Fibroblast of upper back skin (primary cell): ENCODE measurements at places on chromosomes 7 and 10.

- no peak for DNase-seq
Observed at GRCh38 chr10:3102720-3103427, 35.5 kb downstream of the PFKP start.

DNA sequence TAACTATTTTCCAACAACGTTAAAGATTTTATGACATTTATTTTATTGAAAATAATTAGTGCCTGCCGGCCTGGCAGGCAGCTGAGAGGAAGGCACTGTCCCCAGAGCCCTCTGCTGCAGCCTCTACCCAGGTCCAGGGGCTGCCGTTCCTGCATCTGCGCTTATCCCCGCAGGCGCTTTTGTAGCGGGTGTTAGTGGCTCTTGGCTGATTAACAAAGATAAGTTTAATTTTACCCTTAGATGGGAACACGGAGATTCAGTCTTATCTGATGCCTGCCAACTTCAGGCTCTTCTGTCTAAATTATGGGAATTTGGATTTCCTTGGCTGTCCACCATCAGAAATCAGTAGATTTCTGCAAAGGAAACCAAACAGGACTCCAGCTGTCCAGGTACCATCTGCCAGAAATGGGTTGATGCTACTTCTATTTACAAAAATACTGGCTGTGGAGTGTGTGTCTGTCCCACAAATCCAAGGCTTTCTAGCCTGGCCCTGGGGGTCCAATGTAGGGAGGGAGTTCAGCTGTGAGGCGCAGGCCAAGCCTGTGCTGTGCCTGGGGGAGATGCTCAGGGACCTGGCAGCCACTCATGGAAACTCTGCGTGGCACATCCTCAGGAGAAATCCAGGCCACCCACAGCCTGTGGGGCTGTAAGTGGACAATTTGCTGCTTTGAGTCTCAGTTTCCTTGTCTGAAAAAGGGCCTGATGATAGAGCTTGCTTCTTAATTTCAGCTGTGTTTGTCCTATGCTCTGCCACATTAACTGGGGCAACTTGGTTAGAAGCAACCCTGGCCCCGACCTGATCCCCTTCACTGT is 62.0 kb upstream of the IGFBP3 start:
- no peak for DNase-seq

GRCh38 chr7:31368620-31369019 is 28.1 kb upstream of the NEUROD6 start:
- DNase-seq, result no peak

GRCh38 chr10:48913674-48914073 is 26.0 kb downstream of the LRRC18 start:
- DNase-seq, result no peak

DNA sequence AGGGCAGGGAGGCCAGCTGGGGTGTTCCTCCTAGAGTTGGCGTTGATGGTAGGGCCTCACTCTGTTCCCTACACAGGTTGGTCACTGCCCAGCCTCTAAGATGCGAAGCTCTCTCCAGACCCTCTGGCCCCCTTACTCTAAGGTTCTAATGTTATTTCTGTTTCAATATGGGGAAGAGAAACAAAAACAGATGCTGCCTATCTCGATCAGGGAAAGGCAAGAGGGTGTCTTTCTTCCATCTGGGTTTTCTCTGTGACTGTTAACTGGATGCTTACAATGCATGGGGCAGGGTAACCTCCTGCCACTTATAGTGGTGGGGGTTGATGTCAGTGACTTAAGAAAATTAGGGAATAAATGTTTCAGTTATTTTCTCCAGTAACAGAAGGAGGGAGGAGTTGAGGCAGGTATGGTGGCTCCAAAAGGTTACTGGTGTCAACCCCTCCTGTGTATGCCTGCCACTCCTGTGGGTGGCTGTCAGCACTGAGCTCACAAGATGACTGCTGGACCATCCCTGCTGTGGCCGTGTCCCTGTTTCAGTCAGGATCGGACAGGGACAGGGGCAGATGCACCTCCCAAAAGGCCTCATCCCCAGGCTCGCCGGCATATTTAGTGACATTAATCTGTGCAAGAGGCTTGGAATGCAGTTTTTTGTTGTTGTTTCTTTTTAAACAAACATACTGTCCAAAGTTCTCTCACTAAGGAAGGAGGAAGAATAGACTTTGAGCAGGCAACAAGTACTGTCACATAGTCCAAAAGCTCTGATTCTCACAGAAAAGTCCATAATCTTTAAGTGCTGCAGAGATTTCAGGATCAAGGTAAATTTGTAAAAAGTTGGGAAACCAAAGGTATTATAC is 39.6 kb upstream of the SYPL1 start:
- no peak for DNase-seq

DNA sequence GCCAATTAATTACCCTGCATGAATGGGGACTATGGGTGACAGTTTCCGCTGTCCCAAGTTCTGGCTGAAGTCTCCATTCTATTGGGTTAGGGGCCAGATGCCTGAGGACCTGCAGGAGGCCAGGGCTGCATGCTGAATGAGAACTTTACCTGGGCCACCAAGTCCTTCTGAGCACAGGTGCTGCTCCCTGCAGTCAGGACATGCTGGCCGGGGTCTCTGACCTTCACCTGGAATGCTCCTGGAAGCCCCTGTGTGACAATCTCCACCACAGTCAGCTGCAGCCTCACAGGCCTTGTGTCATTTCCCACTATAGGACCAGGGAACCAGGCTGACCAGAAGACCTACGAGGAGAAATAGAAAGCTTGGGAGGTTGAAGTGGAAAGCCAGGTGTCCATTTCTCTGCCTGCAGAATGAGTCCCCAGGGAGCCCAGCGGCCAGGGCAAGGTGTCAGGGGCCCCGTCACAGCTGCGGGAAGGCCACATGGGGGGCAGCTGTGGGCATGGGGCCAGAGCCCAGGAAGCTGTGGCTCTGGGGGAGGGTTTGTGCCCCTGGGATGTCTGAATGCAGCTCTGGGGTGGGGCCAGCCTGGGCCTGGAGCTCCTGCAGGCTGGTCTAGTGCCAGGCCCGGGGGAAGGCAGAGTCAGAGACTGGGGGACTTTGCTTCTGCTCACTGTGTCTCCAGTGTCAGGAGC is 5.6 kb upstream of the GIMAP8 start:
- DNase-seq, result no peak

- peak; percentile 93 for DNase-seq
Observed at GRCh38 chr7:4631380-4632179, 50.5 kb upstream of the FOXK1 start.

- DNase-seq, result no peak
Observed at GRCh38 chr10:55653531-55653930, 707.5 kb downstream of the ZWINT start.

DNA sequence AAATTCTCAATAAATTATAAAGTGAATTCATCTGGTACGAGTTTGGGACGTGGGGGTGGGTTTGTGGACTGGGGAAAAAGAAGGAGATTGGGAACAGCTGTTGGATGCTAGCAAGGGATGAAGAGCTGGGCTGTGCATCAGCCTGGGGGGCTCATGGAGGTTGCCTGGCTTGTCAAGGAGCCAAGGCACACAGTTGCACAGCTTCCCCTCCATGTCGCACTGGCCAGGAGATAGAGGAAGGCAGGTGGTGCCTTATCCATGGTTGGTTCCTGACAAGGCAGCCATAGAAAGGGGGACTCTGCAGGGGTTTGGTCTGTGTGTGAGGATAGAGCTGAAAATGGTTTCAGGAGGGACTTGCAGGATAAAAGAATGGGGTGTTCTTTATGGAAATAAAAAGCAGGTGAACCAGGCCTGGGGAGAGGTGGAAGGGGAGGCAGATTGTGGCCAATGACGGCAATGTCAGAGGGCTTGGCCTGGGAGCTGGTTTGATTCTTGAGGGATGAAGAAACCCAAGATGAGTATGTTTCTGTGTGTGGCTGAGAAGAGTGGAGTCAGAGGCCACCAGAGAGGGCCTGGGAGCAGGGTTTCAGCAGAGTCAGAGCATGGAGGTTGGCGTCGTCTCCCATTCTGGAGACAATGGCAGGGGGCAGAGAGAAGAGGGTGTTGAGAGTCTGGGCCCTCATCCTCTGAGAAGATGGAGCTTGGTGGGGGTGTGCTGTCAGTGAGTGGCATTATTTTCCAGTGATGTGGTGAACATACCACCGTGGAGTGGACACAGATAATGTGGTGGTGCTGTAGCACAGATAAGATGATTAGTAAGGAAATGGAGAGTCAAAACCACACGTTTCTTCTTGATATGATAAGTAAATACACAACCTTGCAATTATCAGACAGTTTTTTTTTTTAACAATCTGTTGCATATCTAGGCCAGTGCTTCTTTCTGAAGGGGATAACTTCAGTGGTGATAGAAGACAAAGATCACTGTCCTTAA is 108.2 kb downstream of the PTPN20 start:
- no peak for DNase-seq

DNA sequence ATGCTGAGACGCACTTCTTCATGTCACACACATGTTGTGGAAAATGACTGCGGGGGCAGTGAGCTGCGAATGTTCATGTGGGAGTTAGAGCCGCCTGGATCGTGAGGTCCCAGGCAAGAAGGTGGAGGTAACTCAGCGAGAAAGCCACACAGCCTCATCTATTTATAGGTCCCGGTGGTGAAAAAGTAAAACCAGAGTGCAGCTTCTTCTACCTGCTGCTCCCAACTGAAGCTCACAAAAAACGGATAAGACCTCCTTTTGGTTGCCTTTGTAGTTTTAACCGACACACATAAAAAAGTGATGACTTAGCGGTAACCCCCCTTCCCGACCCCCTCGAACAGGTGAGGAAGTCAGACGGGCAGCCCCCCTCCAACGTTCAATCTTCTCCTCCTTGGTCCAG is 276.9 kb downstream of the GATA3 start:
- DNase-seq, result no peak

- DNase-seq, result no peak
Observed at GRCh38 chr10:43172645-43173044, 34.4 kb downstream of the CSGALNACT2 start.

GRCh38 chr7:155643804-155644177 is 670 bp upstream of the RBM33 start:
- no peak for DNase-seq

GRCh38 chr10:81564143-81564542 is 310.9 kb upstream of the NRG3 start:
- DNase-seq, result no peak

DNA sequence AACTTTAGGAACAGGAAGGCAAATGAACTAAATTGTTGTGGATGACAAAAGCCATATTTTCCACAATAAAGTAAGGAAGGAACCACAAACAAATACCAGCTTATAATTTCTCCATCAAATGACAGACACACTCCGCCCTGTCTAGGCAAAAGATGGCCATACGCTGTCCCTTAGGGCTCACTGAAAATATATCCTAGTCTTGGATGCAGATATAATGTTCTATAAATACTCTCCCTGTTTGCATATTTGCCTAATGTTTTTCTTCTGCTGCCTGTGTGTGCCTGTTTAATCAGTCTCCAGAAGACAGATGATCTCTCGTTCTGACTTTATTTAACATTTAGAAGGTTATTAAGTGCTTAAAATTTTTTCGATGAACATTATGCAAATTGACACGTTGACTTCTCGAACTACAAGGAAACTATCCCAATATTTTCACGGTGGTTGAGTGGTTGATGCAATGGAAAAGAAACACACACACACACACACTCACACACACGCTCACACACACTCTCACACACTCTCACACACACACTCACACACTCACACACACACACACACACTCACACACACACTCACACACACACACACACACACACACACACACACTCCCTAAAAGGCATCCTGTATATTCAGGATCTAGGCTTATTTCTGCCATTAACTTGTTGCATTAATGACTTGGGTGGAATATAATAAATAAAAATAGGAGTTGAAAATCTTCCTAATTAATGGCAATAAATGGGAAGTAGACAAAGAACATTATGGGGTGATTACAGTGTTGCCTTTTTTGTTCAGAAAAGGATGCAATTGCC is 297.1 kb downstream of the PRPF18 start:
- no peak for DNase-seq
